ENCODE measurements at places on chromosomes 3 and 15. TPM values are rescaled to one million over a fixed set of nuclear protein-coding genes. Genes with fewer than 3 reads are reported as not detected.

ZNF860 gene
- not detected for total RNA-seq

XCR1 gene
- not detected for total RNA-seq

SLC28A1 gene
- not detected for total RNA-seq

TEX55 gene
- total RNA-seq, result not detected

IRAK2 gene
- total RNA-seq, result 5.0 TPM

Measured in CD8-positive, alpha-beta memory T cell (primary cell).